ENCODE measurements at places on chromosomes 13 and 19.

DNA sequence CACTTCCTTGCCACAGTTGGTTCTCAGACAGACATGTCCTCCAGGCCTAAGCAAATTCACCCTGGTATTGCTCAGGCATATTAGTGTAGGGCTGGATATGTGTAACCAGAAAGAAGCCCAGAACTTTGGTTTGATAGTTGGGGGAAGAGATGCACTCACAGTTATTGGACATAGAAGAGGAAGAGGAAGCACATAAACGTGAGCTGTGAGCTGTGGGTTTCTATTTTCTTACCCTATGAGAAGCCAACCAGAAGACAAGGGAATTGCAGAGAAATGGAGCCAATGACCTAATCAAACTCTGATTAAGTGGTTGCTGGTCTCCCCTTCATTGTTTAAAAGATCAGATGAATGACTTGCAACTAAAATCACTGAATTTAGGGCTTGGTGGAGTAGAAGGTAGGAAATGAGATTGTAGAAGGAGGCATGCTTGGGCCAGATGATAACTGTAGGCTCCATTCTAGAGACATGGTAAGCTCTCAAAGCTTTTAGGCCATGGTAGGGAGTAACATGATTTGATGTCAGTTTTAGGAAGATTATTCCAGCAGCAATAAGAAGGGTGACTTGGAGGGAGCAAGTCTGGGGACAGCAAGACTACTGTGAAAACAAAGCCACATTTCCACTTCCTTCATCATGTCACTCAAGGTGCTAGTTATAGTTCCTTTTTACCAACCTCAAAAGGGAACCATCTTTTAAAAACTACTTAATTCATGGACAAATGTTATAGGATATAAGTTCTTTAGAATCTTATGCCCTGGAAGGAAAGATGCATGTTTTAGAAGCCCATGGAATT is 24.1 kb upstream of the WDFY2 start:
- no peak for DNase-seq

- peak; percentile 87 for DNase-seq
These were observed 117.3 kb downstream of the POSTN start for GRCh38 chr13:37481011-37481884.

- DNase-seq: no peak
These were observed 8.1 kb downstream of the ARHGEF7 start for GRCh38 chr13:111123221-111123620.

DNA sequence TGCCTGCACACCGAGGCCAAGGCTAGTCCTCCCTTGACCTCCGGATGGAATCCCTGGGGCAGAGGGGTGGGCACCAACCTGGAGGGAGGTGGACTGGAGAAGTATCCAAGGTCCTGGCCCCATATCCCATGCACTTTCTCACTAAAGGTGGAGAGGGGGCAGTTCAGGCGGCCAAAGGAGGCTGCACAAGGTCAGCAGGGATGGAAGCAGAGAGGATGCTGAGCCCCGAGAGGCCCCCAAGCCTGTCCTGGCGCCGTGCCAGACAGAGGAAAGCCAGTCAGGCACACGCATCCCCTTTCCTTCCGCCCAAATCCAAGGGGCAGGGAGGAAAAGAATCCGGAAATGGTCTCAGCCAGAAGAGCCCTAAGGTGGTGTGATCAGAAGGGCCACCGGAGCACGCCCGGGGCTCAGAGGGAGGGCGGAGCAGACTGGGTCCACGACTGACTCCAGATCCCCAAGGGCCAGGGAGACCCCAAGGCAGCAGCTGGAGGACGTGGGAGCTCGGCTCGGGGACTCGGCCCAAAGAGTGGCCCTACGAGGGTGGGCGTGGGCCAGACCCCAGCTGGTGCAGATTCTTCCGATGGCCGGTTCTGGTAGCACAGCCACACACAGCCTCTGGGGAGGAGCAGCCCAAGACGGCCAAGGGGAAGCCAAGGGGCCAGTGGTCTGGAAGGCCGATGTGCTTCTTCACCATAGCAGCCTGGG is 60.0 kb downstream of the MLLT1 start:
- DNase-seq: no peak

DNA sequence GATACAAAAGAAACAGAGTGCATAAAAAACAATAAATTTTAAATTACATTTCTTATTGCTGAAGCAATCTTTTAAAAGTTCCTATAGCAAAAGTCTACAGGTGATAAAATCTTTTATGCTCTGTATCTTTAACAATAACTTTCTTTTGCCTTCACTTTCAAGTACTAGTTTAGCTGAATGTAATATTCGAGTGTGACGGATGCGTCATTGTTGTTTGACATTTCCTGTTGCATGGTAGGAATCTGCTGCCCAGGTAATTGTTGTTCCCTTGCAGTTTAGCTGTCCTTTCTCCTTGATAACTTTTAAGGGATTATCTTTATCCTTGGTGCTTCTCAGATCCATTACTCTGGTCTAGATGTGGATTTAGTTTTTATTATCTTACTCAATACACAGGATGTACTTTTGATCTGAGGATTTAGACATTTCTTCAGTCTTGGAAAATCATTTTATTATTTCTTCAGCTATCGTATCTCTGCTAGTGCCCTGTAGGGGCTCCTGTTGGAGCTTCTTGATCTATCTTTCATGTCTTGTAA is 2.1 kb upstream of the CPB2 start:
- DNase-seq: no peak

DNA sequence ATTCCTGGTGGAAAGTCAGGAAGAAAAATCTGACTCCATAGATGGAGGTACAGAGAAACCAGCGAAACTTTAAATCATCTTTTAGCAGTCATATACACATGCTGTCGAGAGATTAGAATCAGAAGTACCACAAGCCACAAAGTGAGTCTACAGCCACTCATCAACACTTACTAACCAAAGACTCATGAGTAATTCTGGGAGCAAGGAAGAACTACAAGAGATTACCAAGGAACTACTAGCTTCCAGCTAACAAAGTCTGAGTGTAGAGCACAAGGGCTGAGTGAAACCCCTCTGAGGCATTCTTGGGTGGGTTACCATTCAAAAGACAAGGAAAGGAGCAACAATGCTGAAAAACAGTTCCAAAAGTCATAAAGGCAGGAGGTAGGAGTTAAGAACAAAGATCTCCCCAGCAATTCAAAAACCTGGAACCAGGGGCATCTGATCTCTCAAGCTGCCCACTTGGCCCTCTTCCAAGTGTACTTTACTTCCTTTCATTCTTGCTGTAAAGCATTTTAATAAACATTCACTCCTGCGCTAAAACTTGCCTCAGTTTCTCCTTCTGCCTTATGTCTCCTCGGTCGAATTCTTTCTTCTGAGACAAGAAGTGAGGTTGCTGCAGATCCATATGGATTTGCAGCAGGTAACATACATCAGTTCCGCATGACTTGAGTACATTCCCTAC is 13.0 kb downstream of the RBM26 start:
- peak; percentile 39 for DNase-seq

- no peak for DNase-seq
These were observed 40.8 kb upstream of the FLT1 start for GRCh38 chr13:28535734-28536133.

- DNase-seq: peak; percentile 37
These were observed 85.7 kb downstream of the LRRC63 start for GRCh38 chr13:46297361-46297811.

GRCh38 chr19:49210108-49210900 is 52.7 kb downstream of the TRPM4 start:
- DNase-seq: no peak

DNA sequence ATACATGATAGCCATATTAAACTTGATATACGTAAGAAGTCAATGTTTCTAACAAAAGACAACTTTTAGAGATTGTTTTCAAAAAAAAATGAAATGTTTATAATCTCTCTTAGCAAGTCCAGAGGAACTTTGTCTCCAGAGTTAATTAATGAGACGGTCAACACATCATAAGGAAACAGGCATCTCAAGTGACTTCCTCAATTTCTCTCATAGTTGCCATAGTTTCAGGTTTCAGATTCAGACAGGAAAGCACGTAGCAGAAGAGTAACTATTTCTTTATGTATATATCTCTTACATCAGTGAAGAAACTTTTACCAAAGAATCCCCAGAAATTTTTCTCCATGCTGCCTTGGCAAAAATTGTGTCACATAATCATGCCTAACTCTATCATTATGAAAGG is 159.6 kb upstream of the ATXN8OS start:
- no peak for DNase-seq

DNA sequence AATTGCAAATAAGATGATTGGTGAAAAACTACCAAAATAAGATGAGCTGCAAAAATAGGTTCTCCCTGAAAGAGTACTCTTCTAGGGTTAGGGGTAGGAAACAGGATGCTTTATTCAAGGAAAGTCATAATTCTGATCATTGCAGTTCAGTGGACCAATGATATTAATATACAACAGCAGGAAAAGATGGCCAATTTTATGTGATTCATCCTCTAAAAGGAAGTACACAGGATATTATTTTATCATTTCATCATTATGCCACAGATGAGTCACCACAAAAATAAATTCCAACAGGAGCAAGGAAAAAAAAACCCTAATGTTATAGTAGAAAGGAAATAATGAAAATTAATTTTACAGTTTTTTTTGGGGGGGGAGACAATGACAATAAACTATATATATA is 205.0 kb downstream of the NALCN start:
- DNase-seq: peak; percentile 58
